ENCODE measurements at places on chromosomes 12 and 14.

GRCh38 chr12:94795520-94795919, 145.2 kb upstream of the TMCC3 start:
- no peak for DNase-seq

DNA sequence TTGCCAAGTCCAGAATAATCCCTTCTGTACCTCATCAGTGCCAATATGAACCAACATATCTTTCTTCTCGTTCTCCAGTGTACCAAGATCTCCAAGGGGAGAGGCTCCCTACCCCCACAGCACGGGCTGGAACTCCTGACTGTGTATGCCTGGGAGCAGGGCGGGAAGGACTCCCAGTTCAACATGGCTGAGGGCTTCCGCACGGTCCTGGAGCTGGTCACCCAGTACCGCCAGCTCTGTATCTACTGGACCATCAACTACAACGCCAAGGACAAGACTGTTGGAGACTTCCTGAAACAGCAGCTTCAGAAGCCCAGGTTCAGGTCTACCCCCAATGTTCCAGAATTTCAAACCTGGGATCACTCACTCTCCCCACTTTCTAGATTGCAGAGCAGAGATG, 10.5 kb upstream of the OAS2 start:
- DNase-seq = no peak

GRCh38 chr12:85191-85666, 18.7 kb downstream of the IQSEC3 start:
- no peak for DNase-seq

DNA sequence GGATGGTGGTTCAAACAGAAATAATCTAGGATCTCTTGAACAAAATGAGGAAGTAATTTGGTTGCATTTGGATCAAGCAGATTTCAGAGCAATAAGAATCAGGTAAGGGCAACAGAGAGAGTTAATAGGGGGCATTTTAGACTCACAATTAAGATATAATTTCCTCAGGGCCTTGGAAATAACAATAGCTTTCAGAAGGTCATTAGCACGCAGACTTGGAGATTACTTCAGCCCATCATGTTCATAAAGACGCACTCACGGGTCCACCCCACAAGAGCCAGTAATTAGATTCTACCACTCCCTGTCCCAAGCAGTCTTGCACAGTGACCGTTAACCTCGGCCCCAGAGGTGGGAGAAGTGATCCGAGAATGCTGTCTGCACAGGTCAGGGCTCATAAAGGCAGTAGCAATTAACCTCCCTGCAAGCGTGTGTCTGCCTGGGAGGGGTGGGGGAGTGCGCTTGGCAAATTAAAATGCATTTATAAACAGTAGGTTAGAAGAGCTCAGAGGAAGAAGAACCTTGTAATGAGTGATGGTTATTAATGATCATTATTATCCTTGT, 125.7 kb upstream of the CCDC196 start:
- no peak for DNase-seq

DNA sequence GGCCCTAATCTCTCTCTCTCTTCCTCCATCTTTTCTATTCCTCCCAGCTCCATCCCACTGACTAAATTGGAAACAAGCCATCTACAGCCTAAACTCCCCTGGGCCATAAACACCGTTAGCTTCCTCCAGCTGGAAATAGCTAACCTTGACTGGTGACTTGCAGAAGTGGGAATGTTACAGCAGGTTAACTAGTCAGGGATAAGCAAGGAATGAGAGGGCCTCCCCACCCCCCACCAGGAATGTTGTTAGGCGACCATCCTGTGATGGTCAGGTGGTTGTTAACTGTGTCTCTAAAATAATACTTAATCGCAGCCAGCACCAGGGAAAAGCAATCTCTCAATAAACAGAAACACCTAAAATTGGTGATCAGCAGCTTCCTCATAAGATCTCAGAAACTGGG, 40.8 kb downstream of the MIS18BP1 start:
- no peak for DNase-seq

GRCh38 chr12:33825986-33826602, 196.2 kb upstream of the ALG10 start:
- DNase-seq = no peak

GRCh38 chr12:56800221-56800620, 37.1 kb downstream of the HSD17B6 start:
- DNase-seq = no peak

DNA sequence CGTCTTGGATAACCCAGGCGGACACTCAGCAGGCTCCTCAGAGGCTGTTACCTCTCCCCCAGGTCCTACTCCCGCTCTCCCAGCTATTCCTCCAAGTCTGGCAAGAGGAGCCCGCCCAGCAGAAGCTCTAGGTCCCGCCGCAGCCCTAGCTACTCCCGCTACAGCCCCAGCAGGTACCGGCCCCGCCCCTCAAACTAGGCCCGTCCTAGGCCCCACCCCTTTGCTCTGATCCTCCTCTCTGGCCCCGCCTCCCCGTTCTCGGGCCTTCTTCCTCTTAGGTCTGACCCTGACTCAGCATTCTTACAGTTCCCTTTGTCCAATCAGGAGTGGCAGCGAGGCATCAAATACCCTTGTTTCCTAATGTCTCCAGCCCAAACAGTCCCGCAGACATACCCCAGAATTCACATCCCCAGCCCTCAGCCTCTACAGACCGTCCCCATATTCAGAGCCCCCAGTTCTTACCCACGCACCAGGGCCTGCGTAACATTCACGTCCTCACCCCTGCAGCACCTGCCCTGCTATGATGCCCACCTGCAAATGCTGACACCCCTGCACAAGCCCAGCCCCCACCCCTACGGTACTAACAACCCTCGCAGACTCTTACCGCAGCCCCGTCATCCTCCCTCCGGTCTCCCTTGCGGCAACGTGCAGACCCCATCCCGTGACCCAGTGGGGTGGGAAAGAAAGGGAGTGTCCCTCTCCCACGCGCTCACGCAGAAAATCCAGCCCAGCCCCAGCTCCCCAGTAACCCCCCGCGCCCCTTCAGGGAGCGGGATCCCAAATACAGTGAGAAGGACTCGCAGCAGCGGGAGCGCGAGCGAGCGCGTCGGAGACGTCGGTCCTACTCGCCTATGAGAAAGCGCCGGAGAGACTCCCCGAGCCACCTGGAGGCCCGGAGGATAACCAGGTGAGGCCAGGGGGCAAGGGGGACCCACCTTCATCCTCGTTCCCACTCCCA, 25.0 kb upstream of the HSPB8 start:
- DNase-seq = no peak

GRCh38 chr12:56863789-56864188, 70.4 kb downstream of the SDR9C7 start:
- DNase-seq = no peak

DNA sequence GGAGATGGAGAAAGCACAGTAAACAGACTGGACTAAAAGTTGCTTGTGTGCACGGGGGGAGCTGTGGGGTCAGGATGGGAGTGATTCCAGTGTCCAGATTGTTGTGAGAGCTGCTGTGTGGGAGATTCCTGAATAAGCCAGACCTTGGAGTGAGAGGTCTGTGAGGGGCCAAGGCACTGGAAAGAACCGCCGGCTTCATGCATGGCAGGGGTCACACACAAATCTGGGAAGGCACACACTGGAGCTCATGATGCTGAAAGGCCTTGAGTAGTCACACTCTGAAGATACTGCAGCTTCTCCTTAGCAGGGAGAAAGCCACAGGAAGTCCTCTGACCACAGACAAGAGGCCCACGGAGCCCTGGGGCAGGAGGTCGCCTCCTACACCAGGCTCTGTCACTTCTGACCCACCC, 23.1 kb downstream of the ADCY6 start:
- no peak for DNase-seq

- no peak for DNase-seq
These were observed 189.4 kb downstream of the NRXN3 start for GRCh38 chr14:78359581-78359980.

- no peak for DNase-seq
These were observed 22.4 kb upstream of the EIF2B2 start for GRCh38 chr14:74980398-74980730.

DNA sequence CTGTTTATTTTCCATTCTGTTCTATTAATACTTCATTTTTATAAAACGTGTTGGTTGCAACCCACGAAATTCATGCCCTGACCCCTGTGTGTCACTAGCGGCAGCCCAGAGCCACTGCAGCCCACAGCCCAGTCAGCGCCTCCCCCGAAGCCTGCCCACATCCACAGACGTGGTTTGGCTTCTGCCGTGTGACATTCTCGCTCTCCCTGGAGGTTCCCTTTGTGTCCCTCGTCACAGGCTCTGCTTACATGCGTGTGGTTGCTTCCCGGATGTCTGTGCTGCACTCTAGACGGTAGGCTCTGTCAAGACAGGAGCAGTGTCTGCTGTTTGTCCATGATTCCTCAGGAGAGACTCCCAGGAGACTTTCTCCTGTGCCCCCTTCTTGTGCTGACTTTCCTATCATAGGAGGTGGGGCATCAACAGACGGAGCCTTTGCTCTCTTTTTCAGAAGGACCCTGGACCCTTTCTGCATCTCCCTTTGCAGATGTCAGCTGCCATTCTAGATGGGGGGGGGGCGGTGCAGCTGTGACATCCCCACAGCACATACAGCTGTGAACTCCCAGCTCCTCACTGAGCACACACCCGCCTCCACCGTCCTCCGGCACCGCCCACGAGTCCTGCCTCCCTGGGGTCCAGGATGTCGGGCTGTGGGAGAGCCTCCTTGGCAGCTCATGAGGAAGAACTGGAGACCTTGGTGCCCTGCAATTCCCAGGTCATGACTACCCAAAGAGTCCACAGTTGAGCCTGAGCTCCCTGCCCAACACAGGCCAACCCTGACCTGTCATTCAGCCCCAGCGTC, 36.8 kb upstream of the PIWIL1 start:
- DNase-seq = no peak

DNA sequence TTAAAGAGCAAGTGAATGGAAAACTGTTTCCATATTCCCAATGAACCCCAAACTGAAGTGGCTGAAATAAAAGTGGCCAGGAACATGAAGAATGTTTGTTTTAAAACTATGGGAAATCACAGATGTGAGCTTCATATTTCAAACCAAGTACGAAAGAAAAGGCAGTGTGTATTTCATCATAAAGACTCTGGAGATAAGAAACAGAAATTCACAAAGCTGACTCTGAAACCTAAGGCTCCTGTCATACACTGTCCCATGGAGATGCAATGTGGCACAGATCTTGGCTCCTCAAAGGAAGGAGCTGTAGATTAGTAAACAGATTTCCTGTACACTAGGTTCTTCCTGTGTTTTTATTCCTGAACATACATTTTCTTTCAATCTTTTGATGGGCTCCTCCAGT, 304.4 kb downstream of the MED13L start:
- no peak for DNase-seq

DNA sequence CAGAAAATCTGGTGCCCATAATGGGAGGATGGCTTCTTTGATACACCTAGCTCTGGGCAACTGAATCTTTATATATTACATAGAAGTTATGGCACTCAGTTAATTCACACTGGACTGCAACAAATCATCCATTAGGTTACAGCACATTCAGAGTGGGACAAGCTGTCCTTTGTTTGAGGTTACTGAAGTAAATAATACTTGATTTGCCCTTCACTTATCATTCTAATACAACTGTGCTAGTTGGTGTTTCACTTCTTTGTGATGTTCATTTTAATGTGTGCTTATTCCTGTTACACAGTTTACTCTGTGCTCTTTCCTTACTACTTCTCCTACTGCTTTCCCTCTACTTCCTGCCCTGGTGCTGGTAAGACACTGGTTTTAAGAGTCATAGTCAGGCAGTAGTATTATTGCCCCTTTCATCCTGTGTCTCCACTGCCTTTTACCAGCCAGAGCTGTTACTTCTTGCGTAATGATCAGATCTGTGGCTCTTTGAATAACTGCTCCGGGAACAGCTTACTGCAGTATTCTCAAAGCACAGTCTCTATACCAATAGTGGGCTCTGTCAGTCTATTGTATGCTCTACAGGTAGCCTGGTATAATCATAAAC, 36.4 kb upstream of the GXYLT1 start:
- no peak for DNase-seq

DNA sequence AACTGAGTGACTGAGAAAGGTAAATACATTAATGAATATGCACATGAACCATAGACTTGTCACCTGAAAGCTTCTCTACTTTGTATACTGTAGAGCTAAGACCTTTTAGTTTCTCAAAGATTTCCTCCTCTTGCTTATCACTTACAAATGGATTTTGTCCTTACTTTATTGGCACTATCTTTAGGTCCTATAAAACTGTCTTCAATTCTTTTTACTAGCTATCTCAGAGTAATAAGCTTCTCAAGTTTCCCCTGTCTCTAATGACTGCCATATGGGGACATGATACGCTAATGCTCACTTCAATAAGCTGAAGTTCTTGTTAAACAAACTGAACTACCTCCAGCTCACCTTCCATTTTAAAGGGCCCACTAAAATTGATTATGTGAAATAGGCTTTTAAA, 468.2 kb upstream of the CCDC196 start:
- DNase-seq = no peak
